AG08395 (cell line): ENCODE measurements at places on chromosomes 2 and 18.
A peak's percentile ranks its signal among the peaks of the same experiment; 100 is the strongest.

DNA sequence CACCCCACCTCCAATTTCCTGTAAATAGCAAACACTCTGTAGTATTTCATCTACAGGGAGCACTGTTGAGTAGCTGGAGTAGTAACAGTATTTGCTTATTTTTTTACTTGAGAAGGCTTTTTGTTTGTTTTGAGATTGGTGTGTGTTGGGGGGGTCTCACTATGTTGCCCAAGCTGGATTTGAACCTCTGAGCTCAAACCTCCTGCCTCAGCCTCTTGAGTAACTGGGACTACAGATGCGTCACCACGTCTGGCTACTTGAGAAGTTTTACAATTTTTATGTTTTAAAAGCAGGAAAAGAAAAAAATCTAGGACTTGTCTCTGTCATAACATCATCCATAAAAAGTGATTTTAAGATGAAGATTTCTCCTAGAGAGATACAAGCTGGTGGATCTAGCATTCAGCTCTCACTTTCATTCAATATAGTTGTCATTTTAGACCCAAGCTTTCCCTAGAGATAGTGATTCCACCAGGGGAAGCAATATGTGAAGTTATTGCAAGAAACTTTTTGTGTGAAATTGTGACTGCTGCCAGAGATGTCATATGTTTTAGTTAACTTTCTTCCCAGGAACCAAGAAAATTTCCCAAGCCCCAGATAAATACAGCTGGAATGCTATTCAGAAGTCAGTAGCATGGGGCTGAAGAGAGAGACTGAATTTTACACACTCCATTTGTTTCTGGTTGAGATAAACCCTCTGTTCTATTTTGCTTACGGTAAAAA is 60.2 kb upstream of the MAP4K3 start:
- no peak for DNase-seq

- DNase-seq, result no peak
Observed at GRCh38 chr18:6342990-6343389, 71.7 kb downstream of the L3MBTL4 start.

- no peak for DNase-seq
Observed at GRCh38 chr2:121058852-121059558, 226.0 kb downstream of the TFCP2L1 start.

DNA sequence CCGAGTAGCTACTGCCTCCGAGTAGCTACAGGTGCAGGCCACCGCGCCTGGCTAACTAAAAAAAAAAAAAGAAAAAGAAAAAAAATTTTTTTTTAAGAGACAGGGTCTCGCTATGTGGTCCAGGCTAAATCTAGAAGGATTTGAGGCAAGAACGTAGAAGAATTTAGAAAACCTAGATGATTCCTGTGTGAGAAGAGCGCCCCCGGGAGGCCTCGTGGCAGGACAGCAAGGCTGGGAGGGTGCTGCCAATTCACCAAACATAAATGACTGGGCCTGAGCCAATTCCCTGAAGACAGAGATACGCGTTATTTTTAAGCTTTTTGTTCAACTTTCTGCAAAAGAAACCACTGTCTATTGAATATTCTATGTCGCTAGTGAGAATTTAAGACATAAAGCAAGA is 90.1 kb upstream of the TGFA start:
- peak; percentile 26 for DNase-seq

- DNase-seq, result no peak
Observed at GRCh38 chr2:51220606-51221005, 188.7 kb upstream of the NRXN1 start.

- peak; percentile 7 for DNase-seq
Observed at GRCh38 chr2:231987124-231987727, 25.7 kb downstream of the DIS3L2 start.
